IMR-90 (cell line): ENCODE measurements at places on chromosomes 16 and 17. TPM values are rescaled to one million over a fixed set of nuclear protein-coding genes. Genes with fewer than 3 reads are reported as not detected.

- DNase-seq: peak; percentile 88
Measured at GRCh38 chr16:86306011-86306644, 204.2 kb upstream of the FOXF1 start.

DNA sequence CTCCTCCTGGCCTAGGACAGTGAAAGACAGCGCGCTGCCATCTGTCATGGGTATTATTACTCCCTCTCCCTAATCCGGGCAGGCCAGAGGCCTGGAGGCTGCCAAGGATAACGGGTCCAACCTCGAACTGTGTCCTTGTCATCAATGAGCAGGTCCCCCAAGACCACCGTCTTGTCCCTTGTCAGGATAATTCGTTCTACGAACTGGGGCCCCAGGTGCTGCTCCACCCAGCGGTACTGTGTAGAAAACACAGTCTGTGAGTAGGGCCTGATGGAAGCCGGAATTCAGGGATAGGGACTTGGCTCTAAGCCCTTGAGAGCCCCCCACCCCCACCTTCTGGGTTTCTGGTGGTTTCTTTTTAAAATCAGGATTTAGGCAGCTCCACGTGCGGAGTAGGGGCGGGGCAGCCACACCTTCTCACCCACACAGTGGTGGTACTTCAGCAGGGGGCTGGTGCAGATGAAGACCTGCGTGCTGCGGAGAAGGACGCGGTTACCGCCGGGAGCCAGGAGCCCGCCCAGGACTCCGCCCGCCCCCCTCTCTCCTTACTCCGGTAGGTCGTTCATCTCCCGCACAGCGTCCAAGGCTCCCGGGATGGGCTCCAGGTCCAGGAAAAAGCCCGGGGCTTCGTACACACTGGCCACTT, 787 bp downstream of the NT5C start:
- peak; percentile 58 for DNase-seq

- no peak for DNase-seq
Measured at GRCh38 chr17:70171159-70171558, 1.8 kb downstream of the KCNJ2 start.

DNA sequence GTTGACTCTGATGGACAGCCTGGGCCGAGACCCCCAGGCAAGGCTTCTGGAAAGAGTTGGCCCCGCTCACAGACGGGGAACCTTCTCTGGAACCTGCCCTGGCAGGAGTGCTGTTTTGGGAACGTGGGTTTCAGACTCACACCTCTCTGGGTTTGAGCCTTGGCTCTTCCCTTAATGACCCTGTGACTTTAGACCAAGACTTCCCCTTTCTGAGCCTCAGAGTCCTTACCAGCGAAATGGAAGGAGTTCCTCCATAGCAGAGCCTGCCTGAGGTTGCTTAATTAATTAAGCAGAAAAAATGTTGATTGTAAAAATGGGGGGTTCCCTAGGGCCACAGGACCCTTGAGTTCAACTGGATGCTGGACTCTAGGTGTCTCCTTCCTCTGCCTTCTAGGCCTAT, 408.2 kb downstream of the SEC14L1 start:
- DNase-seq: no peak

DNA sequence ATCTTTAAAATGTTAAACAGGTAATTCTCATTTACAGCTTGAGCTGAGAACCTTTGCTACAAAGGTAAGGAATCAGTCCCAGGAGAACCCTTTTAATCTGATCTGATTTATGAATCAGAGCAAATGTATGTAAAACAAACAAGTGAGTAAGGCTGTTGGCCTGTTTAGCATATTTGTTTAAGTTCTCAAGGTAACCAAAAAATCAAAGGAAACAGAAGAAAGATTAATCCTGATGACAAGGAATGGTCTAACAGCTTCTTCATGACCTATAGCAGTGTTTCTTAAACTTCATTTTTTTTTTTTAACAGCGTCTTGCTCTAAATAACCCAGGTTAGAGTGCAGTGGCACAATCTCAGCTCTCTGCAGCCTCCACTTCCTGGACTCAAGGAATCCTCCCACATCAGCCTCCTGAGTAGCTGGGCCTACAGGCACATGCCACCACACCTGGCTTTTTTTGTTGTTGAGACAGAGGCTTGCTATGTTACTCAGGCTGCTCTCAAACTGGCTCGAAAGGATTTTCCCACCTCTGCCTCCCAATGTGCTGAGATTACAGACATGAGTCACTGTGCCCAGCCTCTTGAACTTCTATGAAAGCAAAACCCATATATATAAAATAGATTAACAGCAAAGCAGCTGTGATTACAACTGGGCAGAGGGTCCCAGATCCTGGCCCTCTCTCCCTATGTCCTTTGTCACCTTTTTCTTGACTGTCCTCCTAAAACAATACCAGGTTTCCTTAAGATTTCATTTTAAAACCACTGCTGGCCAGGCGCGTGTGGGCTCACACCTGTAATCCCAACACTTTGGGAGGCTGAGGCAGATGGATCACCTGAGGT, 5.1 kb upstream of the JPT1 start:
- DNase-seq: peak; percentile 78

GRCh38 chr16:50864386-50864785, 122.5 kb downstream of the CYLD start:
- DNase-seq: no peak

KRT36 gene
- not detected in 2 replicates for total RNA-seq

DNA sequence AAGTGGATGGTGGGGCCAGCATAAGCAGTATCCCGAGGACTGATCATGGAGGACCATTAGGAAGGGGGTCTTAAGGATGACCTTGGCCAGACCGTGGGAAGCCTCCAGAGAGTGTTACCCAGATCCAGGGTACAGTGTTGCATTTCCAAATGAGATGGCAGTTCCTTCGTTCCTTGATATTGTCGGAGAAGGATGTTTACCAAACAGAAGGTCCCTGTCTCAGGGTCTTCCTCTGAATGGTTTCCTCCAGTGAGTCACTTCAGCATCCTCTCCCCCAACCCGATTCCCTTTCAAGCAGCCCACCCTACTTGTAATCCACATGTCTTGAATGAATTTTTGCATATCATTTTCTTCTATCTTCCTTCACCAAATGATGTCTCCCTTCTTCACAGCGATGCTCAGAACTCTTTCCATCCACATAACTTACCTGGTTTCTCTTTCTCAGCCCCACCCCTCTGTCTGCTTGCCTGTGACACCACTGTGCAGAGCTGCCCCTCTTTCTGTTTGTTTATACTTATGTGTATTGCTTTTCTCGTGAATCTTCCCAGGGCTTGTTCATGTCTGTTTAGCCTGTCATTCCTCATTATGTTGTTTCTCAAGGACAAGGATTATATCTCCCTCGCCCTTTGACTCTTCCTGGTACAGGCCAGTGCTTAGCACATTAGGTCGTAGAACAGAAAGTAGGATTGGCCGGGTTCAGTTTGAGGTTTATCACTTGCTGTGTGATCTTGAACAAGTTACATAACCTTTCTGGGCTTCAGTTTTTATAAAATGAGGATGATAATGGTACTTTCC, 5.7 kb downstream of the GOSR2 start:
- DNase-seq: no peak

DNA sequence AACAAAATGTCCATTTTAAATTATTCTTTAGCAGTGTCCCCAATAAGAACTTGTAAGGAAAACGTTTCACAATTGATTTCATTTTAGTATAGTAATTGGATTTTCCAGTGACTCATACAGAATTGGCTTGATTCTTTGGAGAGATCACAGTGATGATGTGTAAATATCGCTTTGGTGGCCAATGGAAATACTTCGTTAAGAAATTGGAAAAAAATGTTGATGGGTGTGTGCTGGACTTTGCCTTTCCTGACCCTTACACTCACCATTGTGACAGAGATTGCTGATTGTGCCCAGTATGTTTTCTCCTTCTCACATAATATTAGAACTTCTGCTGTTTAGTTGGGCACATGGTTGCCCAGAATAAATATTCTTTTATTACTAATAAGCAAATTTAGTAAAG, 7.4 kb upstream of the EFCAB13 start:
- DNase-seq: peak; percentile 67

PDILT gene
- total RNA-seq: not detected in 2 replicates

DNA sequence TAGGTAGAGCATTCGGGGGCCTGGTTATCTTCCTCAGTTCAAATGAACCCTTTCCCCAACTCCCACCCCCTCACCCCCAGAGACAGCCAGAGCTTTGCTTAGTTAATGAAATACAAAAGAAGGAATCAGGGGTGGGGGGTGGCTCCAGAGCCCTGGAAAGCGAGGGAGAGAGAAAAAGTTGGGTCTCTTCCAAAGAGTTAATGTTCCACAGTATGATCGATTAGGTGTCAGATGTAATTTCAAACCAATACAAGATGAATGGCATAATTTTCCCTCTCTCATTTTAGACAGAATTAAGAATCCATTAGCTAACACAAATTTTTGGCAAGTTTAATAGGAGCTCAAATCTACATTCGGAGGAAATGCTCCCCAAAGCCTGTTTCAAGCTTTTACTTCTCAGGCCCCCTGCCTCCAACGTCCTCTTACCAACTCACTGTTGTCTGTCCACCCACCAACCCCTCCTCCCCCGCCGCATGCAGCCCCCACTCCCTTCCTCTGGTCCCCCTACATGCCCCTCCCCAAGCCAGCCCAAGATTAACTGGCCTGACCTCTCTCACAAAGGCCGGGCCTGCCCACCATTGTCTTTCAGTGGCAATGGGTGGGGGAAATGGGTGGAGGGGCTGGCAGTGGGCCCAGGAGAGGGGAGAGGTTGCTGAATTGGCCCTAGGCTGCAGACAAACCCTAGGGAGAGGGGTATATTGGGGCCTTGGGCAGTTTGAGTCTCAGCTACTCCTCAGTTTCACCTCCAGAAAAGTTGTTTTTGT, 28.2 kb downstream of the NEUROD2 start:
- DNase-seq: no peak

SHCBP1 gene
- total RNA-seq: 18.3 and 35.3 TPM in 2 replicates

- peak; percentile 26 for DNase-seq
Measured at GRCh38 chr17:69326377-69327059, 415 bp downstream of the ABCA5 start.

MYH13 gene
- total RNA-seq: not detected in 2 replicates

ZSCAN10 gene
- total RNA-seq: not detected in 2 replicates

TBC1D26 gene
- not detected in 2 replicates for total RNA-seq

DNA sequence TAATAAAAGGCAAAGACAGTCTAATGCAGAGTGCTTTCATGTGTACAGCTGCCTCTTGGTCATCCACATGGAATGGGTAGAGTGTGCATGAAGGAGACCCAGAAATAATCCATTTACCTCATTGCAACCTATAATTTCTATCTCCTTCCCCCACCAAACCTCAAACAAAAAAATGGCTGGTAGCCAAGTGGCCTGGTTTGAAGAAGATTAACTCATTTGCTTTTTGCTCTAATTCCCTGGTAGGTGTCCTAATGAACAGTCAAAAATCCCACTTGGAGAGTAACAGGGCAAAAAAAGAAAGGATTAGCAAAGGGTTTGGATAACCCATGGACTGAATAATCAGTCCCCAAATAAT, 13.0 kb upstream of the LYRM9 start:
- DNase-seq: no peak

DNA sequence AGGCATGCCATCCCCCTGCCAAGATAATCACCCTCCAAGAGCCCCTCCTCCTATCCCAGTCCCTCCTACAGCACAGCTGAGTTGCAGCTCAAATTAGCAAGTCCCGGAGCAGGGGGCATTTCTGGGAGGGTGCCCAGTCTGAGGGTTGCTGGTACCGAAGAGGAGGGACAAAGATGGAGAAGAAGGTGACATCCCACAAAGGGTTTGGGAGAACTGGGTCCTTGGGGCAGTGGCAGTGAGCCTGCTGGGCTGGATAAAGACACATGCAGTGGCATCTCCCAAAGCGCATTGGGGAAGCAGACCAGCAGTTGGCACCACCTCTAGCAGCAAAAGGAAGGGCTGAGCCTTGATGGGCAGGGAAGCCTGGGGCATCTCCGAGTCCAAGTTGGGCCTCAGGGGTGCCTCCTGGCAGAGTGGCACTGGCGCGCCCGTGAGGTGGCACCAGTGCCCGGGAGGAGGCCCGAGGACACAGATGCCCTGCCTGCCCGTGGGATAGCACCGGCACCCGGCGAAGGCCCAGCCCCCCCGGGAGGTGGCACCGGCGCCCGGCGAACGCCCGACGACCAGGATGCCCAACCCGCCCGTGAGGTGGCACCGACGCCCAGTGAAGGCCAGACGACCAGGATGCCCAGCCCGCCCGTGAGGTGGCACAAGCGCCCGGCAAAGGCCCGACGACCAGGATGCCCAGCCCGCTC, 622 bp downstream of the TOM1L2 start:
- DNase-seq: no peak

HOXB1 gene
- total RNA-seq: not detected in 2 replicates

DNA sequence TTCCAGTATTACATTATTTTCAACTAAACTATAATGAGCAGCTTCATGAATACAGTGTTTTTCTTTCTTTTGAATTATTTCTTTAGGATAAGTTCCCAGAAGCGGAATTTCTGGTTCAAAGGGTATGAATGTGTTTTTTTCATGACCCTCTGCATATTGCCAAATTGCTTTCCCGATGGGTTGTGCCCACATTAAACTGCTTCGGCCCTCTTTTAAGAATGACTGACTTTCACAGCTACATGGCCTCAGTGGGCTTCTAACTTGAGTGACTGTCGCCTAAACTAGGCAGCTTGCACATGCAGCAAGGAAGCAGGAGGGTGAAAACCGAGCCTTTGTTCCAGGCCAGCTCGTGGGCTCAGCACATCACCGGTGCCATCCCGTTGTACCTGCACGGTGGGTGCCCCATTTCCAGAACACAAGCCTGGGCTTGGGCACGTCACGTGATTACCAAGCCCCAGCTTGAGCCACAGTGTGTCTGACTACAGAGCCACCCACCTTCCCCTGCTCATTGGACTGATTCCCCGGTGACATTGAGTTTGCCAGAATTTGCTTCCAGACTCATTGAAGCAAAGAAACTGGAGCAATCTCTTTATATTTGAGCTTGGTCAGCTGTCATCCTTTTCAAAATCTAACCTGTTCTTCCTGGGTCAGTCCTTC, 112.8 kb downstream of the CLEC16A start:
- no peak for DNase-seq

GUCY2D gene
- total RNA-seq: not detected in 2 replicates

- DNase-seq: peak; percentile 90
Measured at GRCh38 chr17:2137342-2138098, 82.6 kb downstream of the HIC1 start.

DNA sequence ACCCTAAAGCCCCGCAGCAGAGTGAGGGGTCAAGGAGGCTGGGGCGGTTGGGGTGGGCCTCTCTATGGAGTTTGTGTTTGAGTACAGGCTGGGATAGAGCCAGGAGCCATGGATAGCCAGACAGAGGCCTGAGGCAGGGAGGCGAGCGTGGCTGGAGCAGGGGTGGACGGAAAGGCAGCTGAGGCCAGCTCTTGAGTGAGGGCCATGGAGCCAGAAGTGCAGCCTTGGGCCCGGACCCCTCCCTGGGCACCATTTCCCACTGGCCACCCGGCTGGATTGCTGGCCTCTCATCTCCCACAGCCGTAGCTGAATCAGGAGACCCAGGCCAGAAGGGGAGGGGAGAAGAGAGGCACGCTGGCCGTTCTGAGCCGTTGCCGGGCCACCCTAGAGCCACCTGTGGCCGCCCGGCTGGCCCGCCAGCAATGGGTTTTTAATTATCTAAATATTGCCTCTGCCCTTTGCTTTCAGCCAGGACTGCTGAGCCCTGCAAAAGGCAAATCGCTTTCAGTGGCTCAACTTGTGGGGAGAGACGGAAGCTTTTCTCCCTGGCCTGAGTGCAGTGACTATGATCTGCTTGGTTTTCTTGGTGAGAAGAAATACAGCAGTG, 75.2 kb upstream of the GSE1 start:
- DNase-seq: no peak

GRCh38 chr16:4501071-4501478, 24.9 kb downstream of the HMOX2 start:
- DNase-seq: peak; percentile 50

TP53TG3B gene
- total RNA-seq: not detected in 2 replicates
